ENCODE measurements at places on chromosomes 3 and 15.

GRCh38 chr3:139318431-139318816, 25.4 kb upstream of the MRPS22 start:
- no peak for DNase-seq

GRCh38 chr3:149615731-149616221, 42.0 kb downstream of the WWTR1 start:
- DNase-seq = no peak

DNA sequence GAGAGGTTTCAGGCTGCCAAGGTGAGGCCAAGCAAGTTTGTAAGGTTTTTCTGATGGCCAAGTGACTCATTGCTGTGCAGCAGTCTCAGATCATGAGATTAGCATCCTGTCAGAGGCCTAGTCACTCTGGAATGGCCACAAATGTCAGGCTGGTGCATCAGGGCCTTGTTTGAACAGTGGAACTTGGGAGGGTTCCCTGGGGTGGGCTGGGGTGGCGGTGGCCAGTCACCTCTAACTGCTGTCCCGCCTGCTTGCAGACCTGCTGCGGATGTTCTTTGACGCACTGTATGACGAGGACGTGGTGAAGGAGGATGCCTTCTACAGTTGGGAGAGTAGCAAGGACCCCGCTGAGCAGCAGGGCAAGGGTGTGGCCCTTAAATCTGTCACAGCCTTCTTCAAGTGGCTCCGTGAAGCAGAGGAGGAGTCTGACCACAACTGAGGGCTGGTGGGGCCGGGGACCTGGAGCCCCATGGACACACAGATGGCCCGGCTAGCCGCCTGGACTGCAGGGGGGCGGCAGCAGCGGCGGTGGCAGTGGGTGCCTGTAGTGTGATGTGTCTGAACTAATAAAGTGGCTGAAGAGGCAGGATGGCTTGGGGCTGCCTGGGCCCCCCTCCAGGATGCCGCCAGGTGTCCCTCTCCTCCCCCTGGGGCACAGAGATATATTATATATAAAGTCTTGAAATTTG, 2.8 kb upstream of the FAM131A start:
- peak; percentile 12 for DNase-seq

- DNase-seq = no peak
These were observed 110.1 kb downstream of the SRGAP3 start for GRCh38 chr3:9139366-9139765.

- DNase-seq = no peak
These were observed 193.1 kb upstream of the LPP start for GRCh38 chr3:187960820-187961219.

DNA sequence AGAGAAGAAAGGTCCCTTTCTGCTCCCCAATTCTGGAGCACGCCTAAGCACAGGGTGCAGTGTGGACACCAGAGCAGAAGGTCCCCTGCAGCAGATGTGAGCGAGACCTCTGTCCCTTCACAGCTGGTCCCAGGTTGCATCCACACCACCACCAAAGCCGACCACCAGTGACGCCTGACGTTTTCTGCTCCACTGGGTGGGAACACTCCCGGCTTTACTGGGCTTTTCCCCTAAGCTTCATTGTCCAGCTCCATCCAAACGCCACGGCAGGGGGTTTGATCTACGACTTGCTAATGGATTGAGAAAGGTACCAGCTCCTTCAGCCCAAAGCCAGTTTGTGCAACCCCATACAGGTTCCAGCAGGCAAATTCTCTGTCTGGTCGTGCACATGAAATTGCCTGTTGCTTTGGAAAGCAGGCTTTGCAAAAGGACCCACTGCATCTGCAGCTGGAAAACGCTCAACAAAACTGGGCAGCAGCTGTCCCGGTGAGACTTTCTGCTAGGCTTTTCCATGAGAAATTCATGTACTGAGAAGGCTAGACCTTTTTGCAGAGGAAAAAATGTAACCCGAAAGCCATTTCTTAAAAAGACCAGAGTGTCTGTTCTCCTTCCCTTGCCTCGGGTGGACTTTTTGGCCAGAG, 31.1 kb downstream of the ADAMTS17 start:
- no peak for DNase-seq

- DNase-seq = no peak
These were observed 269.7 kb downstream of the ABHD5 start for GRCh38 chr3:43960448-43960840.

- DNase-seq = no peak
These were observed 7.9 kb upstream of the PIK3CB start for GRCh38 chr3:138842483-138843188.

GRCh38 chr3:156787926-156788663, 38.1 kb upstream of the LEKR1 start:
- no peak for DNase-seq

DNA sequence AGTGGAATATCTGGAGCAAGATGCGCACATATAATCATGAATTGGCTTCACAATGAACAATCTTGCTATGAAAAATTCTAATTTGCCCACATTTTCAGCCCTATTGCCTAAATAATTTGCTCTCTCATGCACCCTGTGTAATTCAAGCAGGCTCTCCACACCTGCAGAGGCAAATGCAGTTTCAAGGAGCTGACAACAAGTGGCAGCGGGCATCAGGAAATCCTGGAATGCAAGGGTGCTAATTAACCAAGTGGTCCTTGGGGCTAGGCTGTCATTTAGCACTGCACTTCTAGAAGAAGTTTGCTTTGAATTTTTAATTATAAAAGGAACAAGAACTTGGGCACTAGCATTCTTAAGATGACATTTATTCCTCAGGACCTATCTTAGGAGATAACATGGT, 56.3 kb upstream of the ICE2 start:
- no peak for DNase-seq

DNA sequence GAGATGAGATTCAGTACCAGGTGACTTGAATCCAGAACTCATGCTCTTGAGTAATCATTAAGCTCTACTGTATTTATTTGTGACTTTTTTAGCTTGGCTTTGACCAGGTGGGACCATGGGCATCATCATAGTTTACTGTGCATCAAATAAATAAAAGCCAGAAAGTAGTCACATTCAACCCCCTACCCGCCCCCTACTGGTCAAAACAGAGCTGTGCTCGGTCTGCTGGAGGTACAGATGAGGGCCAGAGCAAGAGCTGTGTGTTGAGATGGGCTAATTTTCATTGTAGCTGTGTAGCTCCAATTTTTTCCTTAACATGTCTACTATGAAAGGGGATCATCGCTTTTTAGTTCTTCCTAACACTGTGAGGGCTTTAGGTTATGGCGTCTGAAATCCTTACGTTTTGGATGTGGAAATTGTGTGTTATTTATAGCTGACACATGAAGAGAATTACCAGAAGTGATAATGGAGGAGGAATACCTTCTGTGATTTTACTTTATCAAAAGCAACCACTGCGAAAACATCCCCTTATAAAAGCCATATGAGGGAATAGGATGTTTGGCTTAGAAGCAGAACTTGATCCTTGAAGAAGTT, 375.1 kb downstream of the PTPRG start:
- DNase-seq = no peak

DNA sequence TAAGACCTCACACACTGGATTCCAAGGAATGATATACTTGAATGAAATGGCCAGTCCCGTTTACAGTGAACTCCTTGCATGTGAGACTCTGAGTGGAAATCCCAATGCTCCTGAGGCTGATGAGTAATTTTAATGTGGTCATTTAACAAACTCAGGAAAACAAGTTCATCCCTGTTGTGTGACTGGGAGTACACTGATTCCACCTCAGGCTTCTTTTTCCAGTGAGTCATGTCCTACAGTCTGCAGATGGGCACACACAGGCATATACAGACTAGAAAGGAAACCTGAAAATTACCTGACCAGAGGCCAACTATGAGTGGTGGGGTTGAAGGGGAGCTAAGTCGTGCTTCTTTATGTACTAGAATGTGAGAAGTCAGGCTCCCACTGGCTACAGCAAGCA, 5.8 kb downstream of the SQOR start:
- DNase-seq = no peak

- no peak for DNase-seq
These were observed 442.5 kb downstream of the CNTN6 start for GRCh38 chr3:1535361-1535760.

All from activated T-cell treated with anti-CD3 and anti-CD28 coated beads for 1 hour (primary cell).